Stimulated activated CD8-positive, alpha-beta memory T cell treated with anti-CD3 and anti-CD28 coated beads, Interleukin-4, amount 100 ng/mL, for 4 hours (primary cell): ENCODE measurements at places on chromosomes 4 and X.

DNA sequence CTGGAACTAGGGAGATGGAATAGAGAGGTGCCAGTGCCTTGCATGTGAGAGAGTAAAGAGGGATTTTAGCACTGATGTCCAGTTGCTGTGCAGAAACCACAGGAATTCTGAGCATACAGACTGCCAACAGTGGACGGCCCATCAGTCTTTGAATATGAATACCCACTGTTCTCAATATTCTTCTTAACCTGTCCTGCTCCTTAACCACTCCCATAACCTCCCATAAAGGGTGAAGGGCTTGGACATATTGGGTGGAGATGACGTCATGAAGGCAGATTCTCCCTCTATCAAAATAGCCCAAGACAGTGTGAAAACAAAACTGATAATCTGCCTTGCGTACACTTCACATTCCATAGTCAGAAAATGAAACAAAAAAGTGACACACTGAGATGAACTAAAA lies 1313.7 kb upstream of the PABPC4L start:
- DNase-seq, result no peak

DNA sequence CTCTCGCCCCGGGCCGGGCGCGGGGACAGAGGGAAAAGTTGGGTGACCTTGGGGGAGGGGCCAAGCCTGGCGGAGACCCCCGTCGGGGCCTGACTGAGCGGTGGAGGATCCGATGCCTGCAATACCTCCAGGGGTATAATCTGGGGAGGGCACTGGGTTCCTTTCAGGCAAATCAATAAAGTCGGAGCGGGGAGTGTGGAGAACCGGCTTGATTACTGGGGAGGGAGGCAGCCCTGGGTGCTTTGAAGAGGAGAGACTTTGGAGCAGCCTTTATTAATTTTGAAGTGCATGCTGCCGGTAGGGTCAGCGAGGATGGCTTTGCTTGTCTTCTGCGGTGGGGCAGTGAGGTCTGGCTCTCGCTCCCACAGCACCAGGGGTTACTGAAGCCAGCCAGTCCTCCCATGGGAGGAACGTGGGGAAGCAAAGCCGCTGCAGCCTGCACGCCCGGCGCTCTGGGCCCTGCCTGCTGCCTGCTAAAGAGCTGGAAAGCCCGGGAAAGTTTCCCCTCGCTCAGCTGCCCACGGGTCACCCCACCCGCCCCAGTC lies 403 bp upstream of the LGI2 start:
- no peak for DNase-seq

GRCh38 chrX:38275615-38276014 lies 51.7 kb downstream of the RPGR start:
- no peak for DNase-seq

GRCh38 chr4:140186651-140187315 lies 32.8 kb upstream of the MAML3 start:
- no peak for DNase-seq

GRCh38 chr4:15809058-15809457 lies 30.9 kb downstream of the CD38 start:
- DNase-seq, result no peak
